Substantia nigra (tissue), 51 donors: ENCODE measurements at places on chromosomes 2 and 18.
A peak's percentile ranks its signal among the peaks of the same experiment; 100 is the strongest.

DNA sequence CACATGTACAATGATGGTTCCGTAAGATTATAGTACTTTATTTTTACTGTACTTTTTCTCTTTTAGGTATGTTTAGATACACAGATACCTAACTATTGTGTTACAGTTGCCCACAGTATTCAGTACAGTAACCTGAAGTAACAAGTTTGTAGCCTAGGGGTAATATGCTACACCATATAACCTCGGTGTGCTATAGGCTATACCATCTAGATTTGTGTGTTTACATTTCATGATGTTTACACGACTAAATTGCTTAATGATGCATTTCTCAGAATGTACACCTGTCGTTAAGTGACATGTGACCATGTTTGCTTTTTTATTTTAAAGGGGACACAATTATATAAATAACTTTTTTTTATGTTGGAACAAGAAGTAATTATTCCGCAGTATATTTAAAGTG is 34.5 kb downstream of the PIK3C3 start:
- no peak for DNase-seq

DNA sequence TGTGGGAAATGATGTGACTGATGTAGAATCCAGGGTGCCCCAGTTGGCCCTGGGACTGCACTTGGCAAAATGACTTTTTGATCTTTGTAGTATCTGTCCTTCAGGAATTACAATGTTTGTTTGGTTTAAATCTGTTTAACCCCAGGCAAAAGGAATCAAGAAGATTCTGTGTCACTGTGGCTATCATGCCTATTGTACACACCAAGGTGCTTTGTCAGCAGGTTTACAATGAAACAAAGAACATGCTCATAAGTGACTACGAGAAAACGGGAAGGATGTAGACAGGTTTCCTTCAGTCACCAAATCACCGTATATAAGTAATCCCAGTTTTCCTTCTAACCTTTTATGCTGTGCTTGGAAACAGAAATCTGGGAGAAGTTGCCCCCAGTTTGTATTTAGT is 109.5 kb downstream of the RTN4 start:
- no peak for DNase-seq

DNA sequence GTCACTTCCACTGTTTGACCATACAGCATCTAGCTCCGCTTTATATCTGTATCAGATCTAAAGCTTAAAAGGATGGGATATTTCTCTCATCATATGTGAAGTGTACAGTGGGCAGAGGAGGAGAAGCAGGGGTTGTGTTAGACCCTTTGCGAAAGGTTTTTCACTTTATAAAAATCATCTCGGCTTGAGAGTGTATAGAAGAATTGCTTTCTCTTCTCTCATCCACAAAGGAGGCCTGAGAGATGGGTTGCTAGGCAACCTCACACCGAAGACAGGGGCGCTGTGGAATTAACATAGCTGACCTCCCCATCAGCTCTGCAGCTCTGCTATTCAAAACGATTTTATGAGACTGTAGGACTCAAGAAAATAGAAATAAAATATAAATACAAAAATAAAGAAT is 70.2 kb upstream of the GALNT3 start:
- peak; percentile 11 for DNase-seq

GRCh38 chr2:6392966-6393365 is 472.7 kb downstream of the CMPK2 start:
- no peak for DNase-seq

- DNase-seq = no peak
Observed at GRCh38 chr18:74832999-74833398, 235.3 kb downstream of the ZNF407 start.
